Glomerular endothelial cell (primary cell): ENCODE measurements at places on chromosomes 3 and 15. TPM values are rescaled to one million over a fixed set of nuclear protein-coding genes. Genes with fewer than 3 reads are reported as not detected.
A peak's percentile ranks its signal among the peaks of the same experiment; 100 is the strongest.

Gene CD80
- total RNA-seq: not detected in 2 replicates

Gene TCAIM
- 25.8 and 41.0 TPM in 2 replicates for total RNA-seq

Gene HRH1
- 13.3 and 23.5 TPM in 2 replicates for total RNA-seq

Gene HDGFL3
- 42.0 and 66.2 TPM in 2 replicates for total RNA-seq

Gene DPPA2
- total RNA-seq: not detected in 2 replicates

Gene LTK
- 0.24 and 0.70 TPM in 2 replicates for total RNA-seq

Gene TERC
- 38.5 and 69.2 TPM in 2 replicates for total RNA-seq

Gene SLC22A14
- total RNA-seq: 0.18 TPM in 1 of 2 replicates, not detected in the other

Gene TPRG1
- 0.53 TPM in 1 of 2 replicates, not detected in the other for total RNA-seq

Gene SCAANT1
- total RNA-seq: not detected in 2 replicates

Gene YEATS2
- total RNA-seq: 36.3 and 54.5 TPM in 2 replicates

Gene CILP
- total RNA-seq: 0.12 TPM in 1 of 2 replicates, not detected in the other

Gene SNURF
- total RNA-seq: 2.6 and 2.8 TPM in 2 replicates

Gene DPPA4
- 0.92 TPM in 1 of 2 replicates, not detected in the other for total RNA-seq

Gene KCNAB1
- 0.70 and 3.4 TPM in 2 replicates for total RNA-seq

Gene CALML4
- total RNA-seq: 6.3 and 7.2 TPM in 2 replicates

Gene FRMD5
- 3.2 and 5.1 TPM in 2 replicates for total RNA-seq

Gene ALPK3
- 68.4 and 91.5 TPM in 2 replicates for total RNA-seq

Gene ATP8B4
- total RNA-seq: not detected in 2 replicates

DNA sequence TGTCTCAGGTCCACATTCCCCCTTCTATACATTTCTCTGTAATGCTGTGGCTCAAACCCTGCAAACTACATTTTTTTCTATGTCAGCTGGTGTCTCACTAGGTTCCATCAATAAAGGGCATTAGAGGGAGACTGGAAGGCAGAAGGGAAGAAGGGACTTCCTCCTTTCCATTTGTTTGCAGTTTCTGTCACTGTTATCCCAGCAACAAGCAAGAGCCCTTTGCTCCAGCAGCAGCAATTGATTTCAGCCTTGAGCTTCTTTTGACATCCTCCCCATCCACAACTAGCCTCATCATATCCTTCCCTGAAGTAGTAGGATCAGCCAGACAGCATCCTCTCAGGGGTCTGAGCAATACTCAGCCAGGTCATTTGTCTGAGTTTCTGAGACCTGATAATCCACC, 5.3 kb upstream of the NCK1 start:
- no peak for DNase-seq

DNA sequence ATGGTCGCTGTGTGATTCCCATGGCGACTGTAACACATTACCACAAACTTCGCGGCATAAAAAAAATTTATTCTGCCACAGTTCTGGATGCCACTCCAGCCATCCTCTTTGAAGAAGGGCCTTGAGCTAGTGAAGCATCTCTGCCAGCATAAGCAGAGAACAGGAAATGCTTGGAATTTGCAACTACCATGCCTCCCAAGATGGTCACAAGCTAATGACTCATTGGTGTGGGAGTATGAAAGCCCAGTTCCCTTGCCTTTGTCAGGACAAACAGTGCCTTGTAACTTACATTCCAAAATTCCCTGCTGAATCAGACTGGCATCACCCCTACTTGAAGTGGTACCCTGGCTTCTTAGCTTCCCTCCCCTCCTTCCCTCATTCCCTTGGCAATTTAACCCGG, 129.7 kb downstream of the PROS1 start:
- peak; percentile 44 for DNase-seq

GRCh38 chr3:98531622-98532274, at the start of gene GPR15:
Gene GPR15 (plus strand): TSS chr3:98531978. CDS start chr3:98532034, 56 bp downstream.
- no peak for DNase-seq

- DNase-seq: no peak
Measured at GRCh38 chr15:42104095-42104891, 9.9 kb upstream of the PLA2G4D start.

DNA sequence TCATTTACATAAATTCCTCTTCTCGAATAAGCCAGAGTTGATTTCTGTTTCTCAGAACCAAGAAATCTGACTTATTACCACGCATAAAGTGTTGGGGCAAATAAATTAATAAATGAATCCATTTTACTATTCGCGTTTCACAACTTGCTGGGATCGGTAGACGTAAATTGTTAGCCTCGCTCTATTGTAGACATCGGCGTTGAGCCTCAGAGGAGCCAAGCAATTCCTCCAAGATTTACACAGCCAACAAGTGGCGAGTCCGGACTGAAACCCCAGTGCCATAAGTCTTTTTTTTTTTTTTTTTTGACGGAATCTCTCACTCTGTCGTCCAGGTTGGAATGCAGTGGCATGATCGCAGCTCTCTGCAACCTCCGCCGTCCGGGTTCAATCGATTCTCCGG, 8.9 kb downstream of the KLHL6 start:
- DNase-seq: no peak

- peak; percentile 5 for DNase-seq
Measured at GRCh38 chr3:66554178-66554577, 53.4 kb upstream of the LRIG1 start.

GRCh38 chr3:97680696-97681095, 83.9 kb upstream of the ARL6 start:
- no peak for DNase-seq

- no peak for DNase-seq
Measured at GRCh38 chr3:118473343-118473742, 561.3 kb downstream of the IGSF11 start.

DNA sequence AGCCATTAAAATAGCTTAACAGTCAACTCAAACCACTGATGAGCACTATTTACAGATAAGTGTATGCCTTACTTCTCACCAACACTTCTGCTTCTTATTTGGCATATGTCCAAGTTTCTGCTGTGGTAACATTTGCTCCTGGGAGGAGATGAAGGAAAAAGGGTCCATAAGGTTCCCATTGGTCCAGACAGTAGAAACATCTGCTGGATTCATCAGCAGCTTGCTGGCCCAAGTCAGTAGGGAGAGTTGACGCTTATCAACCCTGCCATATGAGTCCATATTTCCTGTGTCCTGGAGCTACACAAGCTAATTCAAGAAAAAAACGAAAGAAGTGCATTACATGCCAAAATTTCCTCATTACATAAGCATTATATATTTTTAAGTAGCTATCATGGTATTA, 824.5 kb downstream of the CADM2 start:
- DNase-seq: no peak

DNA sequence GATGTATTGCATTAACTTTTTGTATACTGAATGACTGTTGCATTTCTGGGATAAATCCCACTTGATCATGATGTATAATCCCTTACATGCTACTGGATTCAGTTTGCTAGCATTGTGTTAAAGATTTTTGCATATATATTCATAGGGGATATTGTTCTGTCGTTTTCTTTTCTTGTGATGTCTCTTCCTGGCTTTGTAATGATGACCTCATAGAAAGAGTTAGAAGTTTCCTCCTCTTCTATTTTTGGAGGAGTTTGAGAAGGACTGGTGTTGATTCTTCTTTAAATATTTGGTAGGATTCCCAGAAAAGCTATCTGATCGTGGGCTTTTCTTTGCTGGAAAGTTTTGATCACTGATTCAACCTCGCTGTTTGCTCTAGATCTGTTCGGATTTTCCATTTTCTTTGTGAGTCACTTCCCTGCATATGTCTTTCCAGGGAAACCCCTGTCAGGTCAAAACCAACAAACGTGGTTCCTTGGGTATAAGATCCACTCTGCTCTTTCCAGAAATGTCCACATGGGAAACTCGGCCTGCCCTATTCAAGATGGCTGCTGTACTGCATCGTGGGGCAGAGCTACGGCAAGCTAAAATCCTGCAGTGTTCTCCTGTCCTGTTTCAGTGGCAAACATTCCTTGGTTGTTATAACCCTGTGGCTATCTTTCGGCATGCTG, 120.4 kb downstream of the GABRG3 start:
- DNase-seq: no peak

GRCh38 chr3:15499536-15499935, 22.0 kb downstream of the COLQ start:
- DNase-seq: no peak

GRCh38 chr15:79248183-79248582, 34.3 kb upstream of the ANKRD34C start:
- DNase-seq: no peak

DNA sequence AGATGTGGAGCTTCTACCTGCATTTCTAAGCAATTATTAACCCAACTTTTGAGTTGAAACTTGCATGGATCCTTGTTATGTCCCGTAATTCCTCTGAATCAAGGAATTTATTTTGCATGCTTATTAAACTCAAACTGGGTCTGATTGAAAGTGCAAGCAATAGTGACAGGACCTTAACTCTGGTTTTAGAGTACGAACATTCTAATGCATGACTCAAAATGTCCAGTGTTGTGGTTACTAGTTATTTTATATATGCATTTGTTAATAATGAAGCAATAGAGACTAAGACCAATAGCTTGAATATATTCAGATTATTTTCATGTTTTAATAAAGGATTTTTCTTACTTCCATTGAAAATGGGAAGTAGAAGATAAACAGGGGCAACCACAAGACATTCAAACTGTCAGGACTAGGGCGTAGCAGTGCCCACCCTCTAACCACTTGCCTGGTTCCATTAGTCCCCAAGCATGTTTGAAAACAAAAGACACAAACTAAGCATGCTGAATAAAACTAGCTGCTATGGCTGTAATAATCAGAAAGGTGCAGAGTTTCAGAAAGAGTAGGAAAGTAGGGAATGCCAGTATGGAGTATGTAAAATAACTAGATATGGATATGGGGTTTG, 28.1 kb downstream of the OIP5 start:
- no peak for DNase-seq

- DNase-seq: no peak
Measured at GRCh38 chr3:168973206-168973605, 690.3 kb downstream of the MECOM start.

DNA sequence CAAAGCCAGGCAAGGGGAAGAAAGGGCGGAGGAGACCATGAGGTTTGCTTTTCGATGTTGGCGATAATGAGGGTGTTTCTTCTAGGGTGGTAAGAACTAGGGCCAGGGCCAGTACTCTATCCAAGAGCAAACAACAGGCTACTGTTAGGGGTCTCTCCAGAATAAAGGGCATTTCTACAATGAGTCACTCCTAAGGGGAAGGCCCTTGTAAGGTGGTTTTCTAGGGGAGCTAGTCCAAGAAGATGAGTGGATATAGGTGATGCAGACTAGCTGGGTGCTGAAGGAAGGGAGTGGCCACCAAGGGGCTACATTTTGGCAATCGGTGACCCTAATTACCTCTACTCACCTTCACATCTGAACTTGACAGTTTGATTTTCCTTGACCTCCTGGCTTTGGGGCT, 148.5 kb upstream of the HACD2 start:
- DNase-seq: no peak

DNA sequence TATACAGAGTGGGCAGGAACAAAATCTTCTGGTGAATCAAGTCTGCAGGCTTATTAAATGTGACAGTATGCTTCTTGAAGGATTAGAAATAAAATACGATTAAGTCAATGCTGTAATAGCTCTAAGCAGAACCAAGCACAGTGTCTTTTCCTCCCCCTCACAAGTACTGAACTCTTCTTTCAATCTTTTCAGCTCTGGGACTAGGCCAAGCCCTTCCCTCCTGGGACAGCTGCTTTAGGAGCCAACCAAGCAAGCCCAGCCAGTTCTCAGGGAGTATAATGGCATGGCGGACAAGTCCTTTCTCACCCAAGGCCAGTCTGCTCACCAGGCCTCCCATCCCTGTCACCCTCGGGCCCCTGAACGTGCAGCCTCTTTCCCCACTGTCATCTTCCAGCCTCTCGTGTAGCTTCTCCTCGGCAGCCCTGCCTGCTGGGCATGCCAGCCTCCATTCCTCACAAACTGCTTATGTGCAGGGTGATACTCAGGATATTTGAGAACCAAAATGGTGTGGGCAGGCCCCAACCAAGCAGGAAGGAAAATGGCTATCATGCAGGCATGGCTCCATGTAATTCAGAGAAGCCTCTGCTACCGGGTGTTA, 8.4 kb upstream of the PPP1R2 start:
- DNase-seq: no peak

DNA sequence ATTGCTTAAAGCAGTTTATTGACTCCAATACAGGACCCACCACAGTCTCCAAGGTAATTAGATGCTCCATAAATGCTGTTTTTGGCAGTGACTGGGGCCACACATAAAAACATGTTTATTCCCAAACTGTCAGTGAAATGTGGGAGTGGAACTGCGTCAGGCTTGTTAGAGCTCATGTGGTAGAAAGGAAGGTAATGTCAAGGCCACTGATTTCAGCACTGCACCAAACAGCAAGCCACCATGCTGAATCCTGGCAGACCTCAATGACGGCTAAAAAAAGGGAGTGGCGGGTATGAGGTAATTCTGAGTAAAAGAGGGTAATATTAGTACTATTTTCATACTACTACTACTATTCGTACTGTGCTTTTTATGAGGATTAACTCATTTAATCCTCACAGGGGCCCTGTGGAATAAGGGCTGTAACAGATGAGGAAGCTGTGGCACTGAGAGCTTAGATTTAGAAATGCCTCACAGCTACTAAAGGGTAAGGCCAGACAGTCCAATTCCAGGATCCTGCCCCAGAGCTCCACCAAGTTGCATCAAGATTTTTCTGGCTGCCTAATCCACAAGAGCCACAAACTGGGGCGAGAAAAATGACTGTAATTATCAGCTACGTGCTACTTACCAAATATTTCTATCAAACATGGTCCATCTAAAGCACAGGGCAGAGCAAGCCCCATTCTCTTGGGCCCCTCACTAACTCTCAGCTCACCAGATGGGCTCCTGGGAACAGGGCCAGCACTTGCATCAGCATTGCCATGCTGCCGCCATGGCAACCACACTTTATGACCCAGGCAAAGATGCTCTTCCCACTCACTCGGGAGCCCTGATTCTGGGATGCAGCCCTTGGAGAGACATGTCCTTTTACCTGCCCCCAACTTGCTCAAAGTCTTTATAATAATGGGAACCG, 83.6 kb upstream of the SPATA12 start:
- DNase-seq: no peak

DNA sequence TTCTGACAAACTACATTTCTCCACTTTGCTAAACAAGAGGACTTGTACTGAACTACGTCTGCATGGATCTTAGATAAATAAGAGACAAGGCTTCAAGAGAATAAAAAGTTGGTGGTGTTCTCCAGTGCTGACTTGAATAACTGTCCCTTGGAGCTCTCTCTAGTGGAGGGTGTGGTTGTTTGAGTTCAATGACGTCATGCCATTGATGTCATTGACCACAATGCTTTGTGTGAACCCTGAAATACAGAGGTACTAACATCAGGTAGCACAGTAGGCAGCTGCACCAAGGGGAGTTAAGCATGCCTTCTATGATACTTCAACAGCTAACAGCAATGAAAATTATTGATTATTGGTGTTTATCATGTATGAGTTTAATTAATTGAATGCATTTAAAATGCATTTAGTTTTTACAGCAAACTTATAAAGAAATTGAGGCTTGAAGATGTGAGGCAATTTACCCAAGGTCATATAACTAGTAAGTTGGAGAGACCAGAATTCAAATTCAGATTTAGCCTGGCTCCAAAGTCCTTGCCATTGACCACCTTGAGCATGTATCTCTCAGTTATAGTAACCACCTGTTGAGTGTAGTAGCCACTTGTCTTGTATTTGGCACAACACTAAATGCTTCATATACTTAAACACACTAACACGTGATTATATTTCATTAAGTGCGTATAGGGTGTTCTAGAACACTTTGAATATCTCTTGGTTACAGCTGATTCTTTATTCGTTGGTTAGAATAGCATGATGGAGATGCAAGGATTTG, 126.0 kb upstream of the ANKRD28 start:
- DNase-seq: no peak

GRCh38 chr3:65170390-65171042, 482.7 kb upstream of the ADAMTS9 start:
- peak; percentile 44 for DNase-seq
